ENCODE measurements at places on chromosomes 7 and 10.

GRCh38 chr7:11714676-11715075 lies 117.3 kb downstream of the THSD7A start:
- no peak for DNase-seq

DNA sequence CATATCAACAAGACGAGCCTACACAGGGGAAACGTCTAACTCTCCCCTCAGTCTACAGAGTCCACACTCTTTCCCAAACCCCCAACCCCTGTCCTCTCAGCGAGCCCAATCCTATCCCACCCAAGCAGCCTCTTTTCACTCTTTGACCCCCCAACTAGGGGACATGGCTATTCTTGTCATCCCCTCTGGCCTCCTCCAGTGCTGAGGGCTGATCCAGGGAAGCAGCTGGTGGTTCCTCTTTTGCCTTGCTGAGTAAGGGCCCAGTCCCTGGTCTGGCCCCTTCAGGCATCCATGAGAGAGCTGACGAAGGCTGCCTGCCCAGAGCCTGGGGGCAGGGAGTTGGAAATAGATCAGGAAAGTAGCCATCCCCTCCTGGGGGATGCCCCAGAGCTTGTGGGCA lies 6.4 kb downstream of the NOBOX start:
- no peak for DNase-seq

DNA sequence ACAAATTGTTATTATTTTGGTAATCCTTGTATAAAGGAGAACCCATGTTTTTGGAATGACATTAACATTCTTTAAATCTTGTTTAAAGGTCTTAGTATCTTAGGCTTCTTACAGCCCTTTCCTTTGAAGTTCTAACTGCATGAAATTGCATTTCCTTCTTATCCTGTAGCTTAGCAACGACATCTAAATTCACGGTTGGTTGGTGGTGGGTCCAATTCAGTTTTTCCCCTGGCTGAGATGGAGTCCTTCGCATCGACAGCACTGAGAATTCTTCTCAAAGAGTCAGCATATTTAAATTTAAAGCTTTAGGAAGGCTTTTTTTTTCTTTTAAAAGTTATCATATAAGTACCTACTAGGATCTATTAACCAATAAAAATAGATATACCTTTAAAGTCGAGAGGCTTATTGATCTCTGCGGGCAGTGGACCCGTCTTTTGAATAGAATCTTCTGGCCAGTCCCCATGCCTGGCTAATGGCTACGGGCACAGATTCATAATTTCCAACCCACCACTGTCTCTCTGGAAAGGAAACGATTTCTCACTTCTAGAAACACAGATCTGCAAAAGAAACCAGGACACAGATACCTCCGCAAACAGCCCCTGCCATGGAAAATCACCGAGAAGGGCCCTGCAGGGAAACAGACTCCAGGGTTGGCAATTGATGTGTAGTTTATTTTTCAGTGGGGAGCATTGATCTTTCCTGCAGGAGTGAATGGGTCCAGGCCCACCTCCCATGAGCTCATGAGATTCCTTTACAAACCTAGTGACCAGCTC lies 63.4 kb downstream of the RAMP3 start:
- no peak for DNase-seq

DNA sequence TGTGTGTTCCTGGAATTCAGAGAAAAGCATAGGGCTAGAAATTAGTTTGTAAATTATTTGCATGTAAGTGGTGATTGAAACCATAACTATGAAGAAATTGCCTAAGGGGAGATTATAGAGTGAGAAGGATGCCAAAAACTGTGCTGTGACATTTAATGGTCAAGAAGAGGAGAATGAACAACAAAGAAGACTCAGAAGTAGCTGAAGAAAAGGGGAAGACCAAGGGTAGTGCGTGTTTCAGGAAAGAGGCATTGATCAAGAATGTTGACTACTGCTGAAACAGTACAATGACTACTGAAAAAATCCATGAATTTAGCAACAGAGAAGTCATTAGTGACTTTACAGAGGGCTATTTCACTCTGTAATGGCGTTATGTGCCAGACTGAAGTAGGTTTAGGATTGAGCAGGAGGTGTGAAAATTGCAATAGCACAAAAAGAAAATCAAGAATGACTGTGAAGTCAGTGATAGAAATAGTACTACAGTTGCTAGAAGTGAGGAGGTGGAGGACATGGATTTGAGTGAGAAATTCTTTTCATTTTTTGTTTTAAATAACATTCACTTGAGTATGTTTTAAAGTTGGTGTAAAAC lies 28.9 kb upstream of the SAMD9L start:
- no peak for DNase-seq

GRCh38 chr10:128498378-128498730 lies 372.1 kb upstream of the MKI67 start:
- no peak for DNase-seq

DNA sequence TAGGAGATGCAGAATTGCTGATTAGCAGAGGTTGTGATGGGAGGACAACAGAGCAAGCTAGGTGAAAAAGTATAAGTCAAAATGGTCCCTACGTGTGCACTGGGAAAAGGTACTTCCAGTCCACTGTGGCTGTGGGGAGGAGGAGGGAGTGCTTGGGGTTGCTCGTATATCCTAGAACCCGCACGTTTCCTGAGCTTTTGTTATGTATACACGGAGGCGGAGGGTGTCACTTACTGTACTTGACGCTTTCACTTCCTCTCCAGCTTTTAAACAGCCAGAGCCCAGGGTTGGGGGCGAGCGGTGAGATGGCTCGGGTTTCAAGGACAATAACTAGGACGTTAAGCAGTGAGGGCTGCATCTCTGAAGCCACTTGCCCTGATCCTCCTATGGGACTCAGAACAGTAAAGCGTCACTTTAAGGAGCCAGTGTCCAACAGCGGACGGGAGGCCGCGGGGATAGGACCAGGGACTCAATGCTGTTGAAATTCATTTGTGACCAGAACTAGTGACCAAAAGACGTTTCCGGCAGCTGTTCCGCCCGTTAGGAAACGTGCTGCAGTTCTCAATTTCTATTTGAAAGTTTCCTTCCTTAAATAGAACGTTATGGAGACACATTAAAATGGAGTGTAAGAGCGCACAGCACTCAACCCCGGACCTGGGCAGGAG lies 985 bp upstream of the ETV1 start:
- peak; percentile 73 for DNase-seq

- peak; percentile 88 for DNase-seq
These were observed 16.2 kb downstream of the PFKFB3 start for GRCh38 chr10:6218692-6219493.

GRCh38 chr7:78760620-78761355 lies 692.7 kb downstream of the MAGI2 start:
- DNase-seq, result no peak

GRCh38 chr10:49498425-49498824 lies 40.5 kb downstream of the ERCC6 start:
- no peak for DNase-seq

- peak; percentile 93 for DNase-seq
These were observed 178.4 kb upstream of the LRRTM3 start for GRCh38 chr10:66747451-66747850.

DNA sequence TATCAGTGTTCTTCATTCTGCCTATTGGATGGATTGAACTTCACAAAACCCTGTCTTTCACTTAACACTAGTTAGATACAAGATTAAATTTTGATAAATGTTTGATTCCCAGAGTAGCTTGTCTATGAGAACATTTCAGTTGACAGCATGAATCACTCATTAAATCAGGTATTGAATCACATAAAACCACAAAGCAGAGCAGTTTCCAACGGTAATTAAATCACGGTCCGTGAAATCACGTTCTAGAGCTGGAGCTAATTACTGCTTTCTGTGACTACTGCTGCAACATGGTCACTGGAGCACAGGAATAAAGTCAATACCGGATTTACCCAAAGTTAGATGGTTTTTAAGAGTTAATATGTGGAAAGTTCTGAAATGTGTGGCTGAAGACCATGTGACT lies 257.8 kb upstream of the PCDH15 start:
- DNase-seq, result peak; percentile 1

DNA sequence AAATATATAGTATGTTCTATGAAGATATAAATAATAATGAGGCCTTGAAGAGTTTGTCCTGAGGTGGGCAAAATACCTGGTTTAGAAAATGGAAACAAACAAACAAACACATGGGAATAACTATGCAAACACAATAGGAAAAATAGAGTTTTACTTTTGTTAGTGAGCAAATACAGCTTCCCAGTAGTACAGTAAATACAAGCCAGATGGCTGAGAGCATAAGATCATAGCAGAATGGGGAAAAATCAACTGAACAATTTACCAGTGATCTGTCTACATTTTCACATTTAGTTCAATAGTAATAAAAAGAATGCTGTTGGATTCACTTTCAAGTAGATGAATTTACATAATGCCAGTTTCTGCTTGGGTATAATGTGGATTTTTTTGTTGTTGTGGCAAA lies 45.1 kb downstream of the ADD3 start:
- DNase-seq, result no peak

GRCh38 chr10:5959581-5960069 lies 17.7 kb downstream of the IL15RA start:
- no peak for DNase-seq

DNA sequence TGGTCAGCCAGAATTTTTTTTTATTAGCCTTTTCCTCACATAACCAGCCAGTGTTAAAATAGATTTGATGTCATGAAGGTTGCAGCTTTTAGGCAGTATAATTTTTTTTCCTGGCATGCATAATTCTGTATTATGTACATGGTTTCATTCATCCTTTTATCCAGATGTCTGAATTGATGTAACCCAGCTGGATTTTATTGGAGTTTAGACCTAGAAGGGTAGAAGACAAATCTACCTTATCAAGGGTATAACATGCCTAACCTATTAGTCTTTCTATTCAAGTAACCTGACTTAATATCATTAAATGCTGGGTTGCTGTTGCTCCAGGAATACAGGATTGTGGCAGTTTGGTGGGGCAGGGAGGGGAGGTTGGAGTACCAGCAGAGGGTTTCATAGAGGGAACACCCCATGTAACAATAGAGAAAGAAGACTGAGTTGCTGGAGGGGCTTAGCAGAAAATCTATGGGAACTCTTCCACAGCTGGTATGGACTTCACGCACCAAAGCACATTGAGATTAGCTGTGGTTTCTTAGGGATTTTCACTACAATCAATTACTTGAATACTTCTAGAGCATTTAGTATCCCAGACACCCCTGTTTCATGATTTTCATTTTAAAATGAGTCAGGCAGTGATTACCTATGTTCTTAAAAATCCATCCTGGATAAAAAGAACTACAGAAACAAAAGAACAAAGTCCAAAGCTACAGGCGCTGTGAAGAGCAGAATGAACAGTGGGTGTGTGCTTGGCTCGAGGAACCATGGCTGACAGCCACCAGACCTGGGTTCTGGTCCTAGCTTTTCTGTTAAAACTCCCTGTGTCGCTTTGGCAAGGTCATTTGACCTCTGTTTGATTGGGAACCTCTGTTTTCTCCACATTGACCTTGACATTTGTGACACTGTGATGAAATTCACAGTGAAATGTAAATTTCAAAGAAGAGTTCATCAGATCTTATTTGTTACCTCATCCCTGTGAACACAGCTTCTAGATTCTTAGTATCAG lies 93.5 kb downstream of the CREM start:
- no peak for DNase-seq

- DNase-seq, result no peak
These were observed 98.7 kb downstream of the SVOPL start for GRCh38 chr7:138602451-138602850.

GRCh38 chr10:96585736-96586418 lies 935 bp downstream of the TM9SF3 start:
- DNase-seq, result no peak

DNA sequence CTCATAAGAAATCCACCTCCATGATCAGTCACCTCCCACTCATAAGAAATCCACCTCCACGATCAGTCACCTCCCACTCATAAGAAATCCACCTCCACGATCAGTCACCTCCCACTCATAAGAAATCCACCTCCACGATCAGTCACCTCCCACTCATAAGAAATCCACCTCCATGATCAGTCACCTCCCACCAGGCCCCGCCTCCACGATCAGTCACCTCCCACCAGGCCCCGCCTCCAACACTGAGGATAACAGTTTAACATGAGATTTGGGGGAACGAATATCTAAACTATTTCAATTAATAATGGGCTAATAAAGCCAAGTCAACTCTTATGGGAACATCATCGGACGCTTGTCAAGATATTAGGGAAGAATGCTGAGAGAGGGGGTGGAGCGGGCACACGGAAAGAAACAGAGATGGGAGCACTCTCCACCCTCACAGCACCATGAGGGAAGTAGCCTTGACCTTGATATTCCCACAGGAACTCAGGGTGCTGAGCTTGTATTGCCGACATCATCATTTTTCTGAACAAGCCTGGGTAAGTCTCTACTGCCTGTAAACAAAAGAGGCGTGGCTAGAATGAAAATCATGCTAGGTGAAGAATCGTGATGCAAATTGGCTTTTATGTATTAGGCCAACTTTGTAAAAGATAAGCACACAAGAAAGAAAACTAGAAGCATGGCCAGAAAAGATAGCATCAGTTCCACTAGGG lies 303.5 kb upstream of the KLF6 start:
- DNase-seq, result no peak

- DNase-seq, result peak; percentile 39
These were observed 52.2 kb upstream of the MKI67 start for GRCh38 chr10:128178302-128178958.

DNA sequence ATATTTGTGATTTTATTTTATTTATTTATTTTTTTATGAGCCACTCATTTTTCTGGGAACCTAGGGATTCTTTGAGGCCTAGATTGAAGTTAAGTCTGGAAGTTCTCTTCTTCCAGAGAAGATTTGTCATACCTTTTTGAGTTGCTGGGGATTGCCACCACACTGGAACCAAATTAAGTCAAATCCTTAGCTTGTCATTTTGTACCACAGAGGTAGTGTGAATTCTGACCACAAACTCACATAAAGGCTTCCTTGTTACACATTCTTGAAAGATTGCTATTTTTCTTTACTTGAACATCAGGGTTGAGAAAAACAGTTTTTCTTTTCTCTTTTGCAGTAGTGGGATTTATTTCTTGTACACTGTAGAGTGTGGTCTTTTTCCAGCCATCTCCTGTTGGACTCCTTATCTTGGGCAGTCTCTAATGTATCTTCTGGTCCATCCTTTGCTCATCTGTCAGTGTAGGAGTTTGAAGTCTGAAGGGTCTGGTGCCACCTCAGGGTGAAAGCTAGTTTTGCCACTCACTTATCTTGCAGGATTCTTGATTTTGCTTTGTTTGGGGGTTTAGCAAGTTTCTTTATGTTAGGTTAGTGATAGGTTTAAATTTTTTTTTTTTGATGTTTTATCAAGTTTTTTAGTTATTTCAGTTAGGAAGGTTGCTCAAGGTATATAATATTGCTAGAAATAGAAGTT lies 24.8 kb downstream of the PCBD1 start:
- DNase-seq, result no peak

DNA sequence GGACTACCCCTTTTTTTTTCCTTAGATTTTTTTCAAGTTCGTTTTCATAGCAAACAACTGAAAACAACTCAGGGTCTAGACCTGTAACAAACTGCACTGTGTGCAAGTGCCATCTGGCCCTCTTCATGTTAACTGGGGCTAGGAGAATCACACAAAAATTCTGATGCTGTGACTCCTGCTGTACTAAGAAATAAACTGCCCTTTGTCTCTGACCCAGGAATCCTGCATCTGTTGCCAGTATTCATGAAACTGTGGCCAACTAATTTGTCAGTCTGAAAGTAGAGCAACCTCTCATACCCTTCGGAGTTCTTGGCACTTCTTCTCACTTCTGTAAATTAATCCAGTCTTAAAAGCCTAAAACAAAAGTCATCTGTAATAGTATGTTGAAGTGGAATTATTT lies 218.4 kb upstream of the PCDH15 start:
- no peak for DNase-seq

Measured in HT1080 (cell line).